Left ventricle myocardium inferior (tissue), 1 donor: ENCODE measurements at places on chromosomes 1 and 21.

- no peak for DNase-seq
Observed at GRCh38 chr1:216456682-216457081, 33.4 kb upstream of the USH2A start.

- DNase-seq, result no peak
Observed at GRCh38 chr21:46486481-46487126, 27.9 kb downstream of the DIP2A start.

DNA sequence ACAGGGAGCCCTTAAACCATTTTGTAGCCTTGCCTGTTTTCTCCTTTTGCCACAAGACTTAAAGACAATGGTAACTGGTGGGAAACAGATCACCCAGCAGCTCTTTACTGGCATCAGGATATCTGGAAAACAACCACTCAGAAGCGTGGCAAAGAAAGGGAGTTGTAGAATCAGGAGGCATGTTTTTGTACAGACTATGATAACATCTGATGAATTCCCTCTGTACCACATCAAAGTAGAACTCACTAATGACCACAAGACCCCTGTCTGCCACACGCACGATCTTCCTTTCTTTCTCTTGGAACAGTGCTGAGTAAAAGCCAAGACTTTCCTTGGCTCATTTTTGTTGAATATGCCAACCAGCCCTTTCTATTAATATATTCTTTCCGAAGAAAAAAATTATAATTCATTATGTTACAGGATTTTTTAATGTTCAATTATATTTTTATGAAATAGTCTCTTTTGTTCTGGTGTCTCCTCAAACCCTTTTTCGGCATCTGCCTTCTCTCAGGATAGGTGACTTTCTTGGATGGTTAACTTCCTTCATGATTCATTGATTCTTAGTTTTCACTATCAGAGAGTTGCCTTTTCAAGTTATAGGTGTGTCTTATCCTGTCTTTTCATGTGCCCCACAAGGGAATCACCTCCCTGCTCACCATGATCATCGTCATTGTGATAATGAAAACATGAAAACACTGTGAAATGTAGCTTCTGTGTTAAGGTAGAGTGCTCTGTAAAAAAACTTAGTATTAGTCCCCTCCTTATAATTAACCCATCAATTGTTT lies 7.9 kb upstream of the PHGDH start:
- no peak for DNase-seq

- DNase-seq, result no peak
Observed at GRCh38 chr1:220726634-220727033, 21.5 kb upstream of the MTARC2 start.

- no peak for DNase-seq
Observed at GRCh38 chr1:117895482-117896114, 33.8 kb downstream of the GDAP2 start.

DNA sequence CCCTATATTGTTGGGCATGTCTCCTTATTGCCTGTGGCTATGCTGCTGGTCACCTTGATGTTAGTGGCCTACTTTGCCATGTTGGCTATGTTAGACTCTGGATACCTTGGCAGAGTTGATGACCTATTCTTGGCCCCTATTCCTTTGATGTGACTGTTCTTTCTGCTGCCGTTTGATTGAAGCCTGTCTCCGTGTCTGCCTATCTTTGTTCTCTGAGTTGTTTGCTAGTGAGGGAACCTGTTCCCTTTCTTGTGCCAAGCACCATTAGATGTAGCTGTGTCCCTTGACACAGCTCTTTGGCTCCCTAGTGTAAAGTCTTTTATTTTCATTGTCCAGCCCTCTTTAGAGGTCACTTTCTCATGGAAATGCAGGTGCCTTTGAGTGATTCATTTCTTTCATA lies 28.7 kb upstream of the PAPPA2 start:
- no peak for DNase-seq

DNA sequence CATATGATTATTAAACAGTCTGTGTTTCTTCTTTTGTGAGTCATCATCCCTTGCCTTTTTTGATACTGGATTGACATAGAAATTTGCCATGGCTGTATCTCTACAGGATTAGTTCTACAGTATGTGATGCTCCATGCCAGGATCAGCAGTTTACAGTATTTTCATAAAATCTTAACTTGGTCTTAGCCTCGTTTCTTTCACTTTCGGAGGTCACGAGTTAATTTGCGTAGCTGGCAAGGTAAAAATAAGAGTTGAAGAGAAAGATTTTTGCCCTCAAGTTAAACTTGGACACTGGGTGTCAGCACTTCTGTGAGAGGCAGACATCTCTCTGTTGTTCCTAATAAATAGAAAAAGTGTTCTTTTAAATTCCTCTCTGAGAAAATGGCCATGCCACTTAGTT lies 79.1 kb downstream of the CACNA1E start:
- no peak for DNase-seq

DNA sequence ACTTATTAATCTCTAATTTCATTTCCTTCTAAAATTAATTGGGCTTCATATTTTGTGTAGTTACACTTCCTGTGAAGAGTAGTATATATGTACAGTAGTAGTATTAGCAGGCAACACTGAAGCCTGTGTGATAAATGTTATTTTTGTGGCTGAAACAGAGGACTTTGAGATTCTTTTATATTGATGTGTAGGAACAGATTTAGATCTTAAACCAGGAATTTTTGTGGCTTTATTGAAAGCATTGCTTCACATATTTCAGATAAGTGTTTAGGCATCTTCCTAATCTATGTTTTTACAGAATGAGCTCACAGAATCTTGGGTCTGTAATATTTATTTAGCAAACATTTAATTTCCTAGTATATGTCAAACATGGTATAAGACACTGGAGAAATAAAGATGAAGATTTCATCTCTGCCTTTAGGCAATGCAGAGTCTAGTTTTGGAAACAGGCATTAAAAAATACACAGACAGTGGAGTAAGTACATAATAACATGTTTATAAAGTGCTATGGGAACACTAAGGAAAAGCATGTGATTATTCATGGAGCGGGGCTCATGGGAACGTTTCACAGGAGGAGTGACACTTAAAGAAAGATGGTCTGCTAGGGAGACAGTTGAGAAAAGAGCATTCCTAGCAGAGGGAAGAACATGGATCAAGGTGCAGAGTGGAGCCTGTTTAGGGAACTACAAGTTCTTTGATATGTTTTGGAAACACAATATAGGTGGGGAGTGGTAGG lies 52.7 kb downstream of the MIGA1 start:
- DNase-seq, result no peak

DNA sequence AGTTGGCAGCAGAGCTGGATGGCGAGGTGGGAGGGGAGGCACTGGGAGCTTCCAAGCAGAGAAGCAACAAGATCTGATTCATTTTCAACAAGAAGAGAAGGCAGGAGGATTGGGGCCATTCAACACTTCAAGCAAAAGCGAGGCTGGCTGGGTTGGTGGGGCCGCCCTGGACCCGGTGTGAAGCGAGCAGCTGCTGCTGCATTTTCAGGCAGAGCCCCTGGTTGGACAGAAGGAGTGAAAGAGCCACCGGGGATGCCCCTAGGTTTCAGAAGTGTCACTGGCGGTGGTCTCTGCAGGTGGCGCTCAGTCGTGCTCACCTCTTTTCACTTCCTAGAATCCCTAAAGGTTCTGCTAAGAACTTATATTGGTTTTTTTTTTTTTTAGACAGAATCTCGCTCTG lies 18.0 kb downstream of the SLC2A7 start:
- DNase-seq, result no peak

GRCh38 chr1:66767626-66768025 lies 15.4 kb downstream of the DYNLT5 start:
- DNase-seq, result no peak

DNA sequence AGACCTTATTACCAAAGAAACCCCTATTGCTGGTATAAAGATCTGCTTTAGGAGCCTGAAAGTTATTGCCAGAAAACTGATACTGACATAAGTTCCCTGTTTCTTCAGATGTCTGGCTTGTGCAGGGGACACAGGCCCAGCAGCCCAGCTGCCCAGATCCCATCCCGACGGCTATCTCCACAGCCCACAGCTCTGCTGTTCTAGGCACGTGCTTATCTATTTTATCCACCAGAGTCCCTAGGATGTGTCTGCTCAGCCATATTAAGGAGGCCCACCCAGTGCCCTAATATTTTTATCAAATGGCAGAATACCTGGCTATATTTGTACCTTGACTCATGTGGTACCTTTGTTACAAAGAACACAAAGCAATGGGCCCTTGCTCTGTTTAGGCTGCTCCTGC lies 58.9 kb downstream of the DDX20 start:
- no peak for DNase-seq

DNA sequence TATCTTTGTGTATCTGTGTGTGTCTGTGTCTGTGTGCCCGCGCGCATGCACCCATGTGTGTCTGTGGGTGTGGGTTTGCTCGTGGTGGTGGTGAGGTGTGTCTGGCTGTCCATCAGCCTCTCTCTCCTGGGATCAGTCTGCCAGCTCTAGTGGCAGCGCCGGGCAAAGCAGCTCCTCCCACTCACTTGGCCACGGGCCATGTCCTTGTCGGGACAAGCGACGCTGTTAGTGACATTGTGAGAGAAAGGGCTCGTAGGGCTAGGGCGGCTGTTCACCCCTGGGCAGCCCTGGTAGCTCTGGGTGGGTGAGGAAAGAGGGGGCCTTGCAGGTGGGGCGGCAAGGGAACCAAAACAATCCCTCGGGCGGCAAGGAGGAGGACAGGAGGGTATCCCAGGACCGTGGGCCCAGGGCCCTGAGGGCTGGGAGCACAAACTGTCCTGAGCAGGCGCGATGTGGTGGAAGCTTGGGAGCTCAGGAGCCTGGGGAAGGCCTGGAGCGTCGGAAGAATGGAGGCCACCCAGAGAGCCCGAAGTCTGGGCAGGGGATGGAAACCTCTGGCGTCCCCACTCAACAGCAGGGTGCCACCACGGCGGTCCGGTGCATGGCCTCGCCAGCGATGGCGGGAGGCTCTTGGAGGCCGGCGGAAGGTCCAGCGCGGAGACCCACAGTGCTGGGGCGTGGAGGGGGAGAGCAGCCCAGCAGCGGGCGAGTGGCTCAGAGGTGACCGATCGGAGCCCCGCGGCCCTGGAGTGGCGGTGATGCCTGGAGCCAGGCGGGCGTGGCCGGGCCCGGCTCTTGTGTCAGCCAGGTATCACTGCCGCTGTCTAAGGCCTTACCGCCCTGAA lies 140.5 kb downstream of the LIPI start:
- DNase-seq, result no peak

- no peak for DNase-seq
Observed at GRCh38 chr1:70290218-70290617, 64.3 kb downstream of the ANKRD13C start.

GRCh38 chr1:215835951-215836350 lies 268.8 kb downstream of the KCTD3 start:
- no peak for DNase-seq

GRCh38 chr1:28147264-28148094 lies 29.0 kb downstream of the PTAFR start:
- DNase-seq, result no peak

- DNase-seq, result no peak
Observed at GRCh38 chr1:169483500-169483966, 2.2 kb downstream of the SLC19A2 start.

DNA sequence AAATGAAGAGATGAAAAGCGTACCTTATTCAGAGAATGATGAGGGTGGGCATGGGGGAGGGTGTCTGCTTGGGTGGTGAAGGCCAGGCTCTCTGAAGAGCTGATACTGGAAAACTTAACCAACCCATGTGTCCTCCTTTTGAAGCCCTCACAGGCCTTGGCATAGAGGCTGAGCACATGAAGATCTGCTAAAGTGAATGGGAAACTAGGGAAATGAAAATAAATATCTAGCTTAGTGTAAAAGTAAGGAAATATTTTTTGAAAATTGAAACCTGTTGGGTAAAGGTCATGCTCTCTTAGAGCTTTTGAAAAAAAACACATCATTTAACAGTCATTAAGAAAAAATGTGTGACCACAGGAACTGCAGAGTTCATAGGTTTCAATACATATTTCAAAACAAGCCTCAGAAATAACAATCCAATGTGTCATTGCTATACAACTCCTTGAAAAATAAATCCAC lies 40.5 kb upstream of the RALGPS2 start:
- DNase-seq, result no peak
